Activated CD4-positive, alpha-beta T cell treated with anti-CD3 and anti-CD28 coated beads, Interleukin-2, amount 50 U/mL, for 1 hour (primary cell): ENCODE measurements at places on chromosomes 7 and 10.

DNA sequence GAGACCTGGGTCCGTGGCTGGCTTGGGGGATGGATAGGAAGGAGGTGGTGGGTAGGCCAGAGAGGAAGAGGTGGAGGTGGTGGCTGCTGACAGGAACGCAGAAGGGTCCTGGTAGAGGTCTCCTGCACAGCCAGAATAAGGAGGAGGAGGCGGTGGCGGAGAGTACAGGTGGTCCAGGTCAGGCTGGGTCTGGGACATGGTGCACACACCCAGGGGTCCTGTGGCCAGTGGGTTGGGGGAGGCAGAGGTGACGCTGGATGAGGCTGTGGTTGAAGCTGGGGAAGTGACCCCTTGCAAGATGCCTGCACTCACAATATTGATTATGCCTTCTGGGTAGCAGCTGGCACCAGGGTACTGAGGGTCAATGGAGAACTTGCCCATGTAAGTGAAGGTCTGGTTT is 2.2 kb downstream of the EGR2 start:
- DNase-seq = peak; percentile 20

DNA sequence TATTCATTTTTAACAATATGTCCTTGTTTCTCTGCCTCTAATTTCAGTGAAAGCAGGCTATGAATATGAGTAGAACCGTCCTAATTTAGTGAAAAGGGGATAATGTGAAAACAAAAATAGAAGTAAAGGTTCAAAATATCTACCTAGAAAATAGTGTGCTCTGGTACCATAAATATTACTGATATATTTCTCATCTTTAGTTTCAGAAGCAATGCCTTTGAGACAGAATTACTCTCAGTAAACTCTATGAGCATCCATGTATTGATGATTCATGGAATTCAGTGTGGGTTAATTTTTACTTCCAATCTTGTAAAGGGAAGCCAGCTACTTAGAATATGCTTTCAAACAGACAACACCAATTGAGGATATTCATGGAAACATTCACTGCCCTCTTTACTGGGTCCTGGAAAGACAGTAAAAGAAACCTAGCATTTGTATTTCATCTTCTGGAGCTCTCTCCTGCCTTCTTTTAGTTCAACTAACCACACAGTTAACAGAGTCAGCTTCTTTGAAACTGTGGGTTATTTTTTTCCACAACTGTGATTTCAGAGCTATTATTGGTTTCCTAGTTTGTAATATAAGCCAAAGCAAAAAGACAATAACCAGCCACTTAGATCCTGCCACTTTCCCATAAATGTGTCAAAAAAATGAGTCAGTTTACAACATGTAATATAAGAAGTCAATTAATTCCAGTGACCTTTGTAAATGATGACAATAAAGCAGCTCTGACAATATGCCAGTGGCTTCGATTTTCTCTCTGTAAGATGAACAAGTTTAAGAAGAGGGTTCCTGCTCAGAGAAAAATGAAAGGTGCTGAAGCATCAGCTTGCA is 1.7 kb downstream of the LRRN3 start:
- DNase-seq = no peak

DNA sequence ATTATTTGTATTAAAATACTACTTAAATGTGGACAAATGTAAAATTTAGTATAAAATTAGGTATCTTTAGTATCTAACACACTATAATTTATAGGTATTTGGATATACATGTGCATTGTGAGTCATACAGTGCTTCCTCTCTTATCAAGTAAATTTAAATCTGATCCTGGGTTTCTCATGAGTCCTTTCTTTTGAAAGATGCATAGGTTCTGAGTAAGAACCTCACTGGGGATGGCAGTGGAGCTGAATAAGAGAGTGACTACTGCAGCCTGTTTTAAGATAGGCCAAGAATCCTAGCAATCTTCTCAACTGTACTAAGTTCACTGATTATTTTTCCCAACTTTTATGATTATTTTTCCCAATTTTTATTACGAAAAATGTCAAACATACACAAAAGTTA is 16.2 kb downstream of the CEP55 start:
- no peak for DNase-seq

GRCh38 chr7:38189231-38189938 is 11.3 kb downstream of the STARD3NL start:
- DNase-seq = no peak

GRCh38 chr10:20132816-20133215 is 316.6 kb downstream of the PLXDC2 start:
- DNase-seq = no peak

GRCh38 chr7:158585721-158586498 is 1.7 kb downstream of the PTPRN2 start:
- DNase-seq = no peak

GRCh38 chr10:5297466-5297865 is 67.3 kb upstream of the UCN3 start:
- DNase-seq = no peak

DNA sequence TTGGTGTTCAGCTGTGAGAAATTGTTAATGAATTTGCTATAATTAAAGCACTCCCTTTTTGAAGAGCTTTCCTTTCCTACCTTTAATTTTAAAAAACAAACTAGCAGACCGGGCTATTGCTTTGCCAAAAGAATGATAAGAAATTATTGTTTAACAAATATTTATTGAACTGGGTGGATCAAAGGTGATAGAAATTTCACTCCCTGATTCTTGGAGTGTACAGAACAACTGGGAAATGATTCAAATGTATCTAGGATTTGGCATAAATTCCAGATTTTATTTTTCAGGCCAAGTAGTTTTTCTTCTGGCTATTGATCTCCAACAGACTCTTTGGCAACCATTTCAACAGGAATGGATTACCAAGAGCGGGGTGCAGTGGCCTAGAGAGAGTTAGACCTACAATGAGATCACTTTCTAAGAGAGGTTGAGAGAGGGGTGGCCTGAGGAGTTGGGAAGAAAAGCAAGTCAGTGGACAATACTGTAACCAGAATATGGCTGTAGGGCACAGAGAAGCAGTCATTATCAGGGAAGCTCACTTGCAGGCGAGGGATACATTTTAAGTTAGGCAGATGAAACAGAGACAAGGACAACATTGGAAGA is 71.9 kb downstream of the PLXDC2 start:
- no peak for DNase-seq

DNA sequence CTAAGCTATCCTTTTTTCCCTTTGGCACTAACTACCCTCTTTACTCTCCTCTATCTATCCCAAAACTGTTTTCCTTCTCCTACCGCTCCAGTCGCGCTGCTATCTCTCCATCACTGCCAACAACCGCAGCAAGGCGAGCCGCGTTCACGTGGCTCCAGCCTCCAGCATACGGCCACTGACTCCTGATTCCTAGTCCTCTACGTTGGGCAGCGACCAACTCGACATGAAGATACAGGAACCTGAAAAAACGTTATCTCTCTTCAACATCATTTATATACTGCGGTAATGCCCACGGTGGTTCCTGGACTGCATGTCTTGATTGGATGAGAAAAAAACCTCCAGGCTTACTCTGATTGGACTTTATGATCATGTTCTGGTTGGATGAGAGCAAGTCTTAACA is 129.5 kb downstream of the ZNF716 start:
- no peak for DNase-seq

- no peak for DNase-seq
These were observed 305.0 kb downstream of the PTEN start for GRCh38 chr10:88168171-88169036.

DNA sequence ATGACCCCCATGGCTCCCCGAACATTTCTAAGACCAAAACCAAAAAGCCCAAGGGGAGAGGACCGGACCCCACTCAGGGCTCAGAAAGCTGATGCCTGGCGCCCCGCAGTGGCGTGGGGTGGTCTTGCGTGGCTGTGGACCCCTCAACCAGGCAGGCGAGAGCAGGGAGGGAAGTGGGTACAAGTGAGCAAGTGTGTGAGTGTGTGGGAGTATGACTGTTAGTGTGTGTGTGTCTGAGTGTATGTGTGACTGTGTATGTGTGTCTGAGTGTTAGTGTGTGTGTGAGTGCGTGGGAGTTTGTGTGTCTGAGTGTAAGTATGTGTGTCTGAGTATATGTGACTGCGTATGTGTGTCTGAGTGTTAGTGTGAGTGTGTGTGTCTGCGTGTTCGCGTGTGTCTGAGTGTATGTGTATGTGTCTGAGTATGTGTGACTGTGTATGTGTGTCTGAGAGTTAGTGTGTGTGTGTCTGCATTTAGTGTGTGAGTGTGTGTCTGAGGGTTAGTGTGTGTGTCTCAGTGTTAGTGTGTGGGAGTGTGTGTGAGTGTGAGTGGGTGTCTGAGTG is 34.0 kb upstream of the INSIG1 start:
- DNase-seq = no peak

DNA sequence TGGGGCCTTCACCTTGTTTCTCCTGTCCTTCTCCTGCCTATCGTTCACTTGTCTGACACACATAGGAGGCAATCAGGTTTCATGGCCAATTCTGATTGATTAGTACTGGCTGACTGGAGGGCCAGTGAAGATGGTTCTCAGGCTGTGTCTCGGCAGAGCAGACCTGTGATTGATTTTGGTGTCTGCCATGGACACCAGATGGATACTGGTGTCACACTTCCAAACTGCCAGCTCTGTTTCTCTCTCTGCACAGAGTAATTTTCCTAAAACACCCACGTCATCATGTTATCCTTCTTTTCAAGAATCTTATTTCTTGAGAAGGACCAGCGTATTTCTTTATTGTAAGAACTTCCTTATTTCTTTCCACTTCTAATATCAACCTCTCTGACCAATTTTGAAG is 117.1 kb downstream of the ICA1 start:
- DNase-seq = no peak

DNA sequence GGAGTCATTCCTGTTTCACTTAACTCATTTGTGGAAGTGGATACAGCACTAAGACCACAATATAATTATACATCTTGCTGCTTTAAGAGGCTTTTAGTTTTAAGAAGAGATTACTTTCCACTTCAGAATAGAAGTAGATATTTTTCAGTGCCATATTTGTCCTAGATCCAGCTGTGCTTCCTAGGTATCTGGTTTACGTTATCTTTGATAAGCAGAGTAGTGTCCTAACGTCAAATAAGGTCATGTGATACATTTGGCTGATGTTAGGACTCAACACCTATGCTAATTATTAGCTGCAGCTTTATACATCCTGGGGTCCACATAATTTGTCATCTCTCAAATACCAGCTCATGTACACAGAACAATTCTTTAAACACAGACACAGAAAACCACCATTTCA is 196.2 kb upstream of the SMIM30 start:
- no peak for DNase-seq

DNA sequence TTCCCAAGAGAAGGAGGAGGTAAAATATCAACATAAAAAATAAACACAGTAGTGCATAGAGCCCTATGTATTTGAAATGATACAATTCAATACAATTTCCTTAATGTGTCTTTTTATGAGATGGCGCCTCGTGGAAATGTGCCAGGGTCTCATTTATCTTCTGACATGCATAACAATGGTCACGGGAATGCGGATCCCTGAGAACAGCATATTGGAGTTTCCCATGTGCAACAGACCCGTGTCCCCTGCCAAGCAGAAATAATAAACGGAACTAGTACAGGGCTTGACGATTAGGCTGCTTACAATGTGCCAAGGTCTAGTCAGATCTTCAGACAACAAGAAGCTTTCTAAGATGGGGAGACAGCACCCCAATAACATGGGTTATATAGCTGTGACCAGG is 217.9 kb downstream of the ARHGAP21 start:
- DNase-seq = no peak

DNA sequence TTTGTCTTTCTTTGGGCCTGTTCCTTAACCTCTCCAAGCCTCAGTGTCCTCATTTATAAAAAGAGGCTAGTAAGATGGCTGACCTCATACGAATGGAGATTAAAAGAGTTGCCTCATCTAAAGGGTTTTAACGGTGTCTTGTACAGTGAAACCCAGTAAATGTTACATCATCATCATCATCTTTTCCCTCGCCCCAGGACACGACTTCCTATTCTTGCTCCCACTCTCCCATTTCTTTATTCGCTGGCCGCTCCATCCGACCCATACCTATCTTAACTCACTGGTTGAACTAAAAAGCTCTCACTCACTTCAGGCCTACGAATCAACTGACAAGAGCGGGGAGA is 554 bp downstream of the FRA10AC1 start:
- no peak for DNase-seq

GRCh38 chr10:1074052-1074747 is 18.0 kb downstream of the WDR37 start:
- DNase-seq = no peak

DNA sequence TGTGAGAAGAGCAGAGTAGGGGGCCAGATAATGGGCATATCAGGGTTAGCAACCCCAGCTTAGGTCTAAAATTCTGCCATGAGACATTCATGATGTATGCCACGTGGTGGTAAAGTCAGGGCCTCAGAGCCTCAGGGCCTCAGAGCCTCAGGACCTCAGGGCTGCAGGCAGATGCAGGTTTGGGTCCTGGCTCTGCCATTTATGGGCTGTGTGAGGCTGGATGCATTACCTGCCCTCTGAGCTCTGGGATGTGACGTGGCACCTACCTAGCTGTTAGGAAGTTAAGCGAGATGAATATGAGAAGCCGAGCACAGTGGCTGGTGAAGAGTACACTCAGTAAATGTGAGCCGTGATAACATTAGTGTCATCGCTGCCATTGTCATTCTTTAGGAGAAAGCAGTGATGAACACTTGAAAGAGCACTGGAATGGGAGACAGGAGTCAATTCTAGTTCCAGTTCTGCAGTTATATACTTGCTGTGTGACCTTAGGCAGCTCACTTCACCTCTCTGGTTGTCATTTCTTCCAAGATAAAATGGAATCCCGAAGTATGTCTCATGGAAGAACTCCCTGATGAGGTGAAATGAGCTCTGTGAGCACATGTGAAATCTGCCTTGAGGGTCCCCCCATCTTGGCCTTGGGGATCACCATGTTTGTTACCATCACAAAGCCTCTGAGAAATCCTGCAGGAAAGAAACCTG is 127.2 kb downstream of the SH3PXD2A start:
- no peak for DNase-seq

DNA sequence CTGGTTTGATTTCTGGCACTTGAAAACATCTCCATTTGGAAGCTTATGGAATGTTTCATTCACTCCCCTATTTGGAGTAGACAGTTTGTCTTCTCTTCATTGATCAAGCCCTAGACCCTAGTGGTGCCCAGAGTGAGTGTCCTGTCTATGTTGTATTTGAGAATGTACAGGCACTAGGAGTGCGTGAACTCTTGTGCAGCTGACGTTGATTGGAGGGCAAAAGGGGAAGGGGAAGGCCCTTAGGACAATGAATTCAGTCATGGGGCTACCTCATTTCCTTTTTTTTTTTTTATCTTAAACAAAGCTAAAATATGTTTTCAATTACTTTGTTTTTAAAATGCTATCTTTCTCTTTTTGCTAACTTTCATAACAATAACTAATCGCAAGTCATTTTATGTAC is 66.5 kb downstream of the ADD3 start:
- DNase-seq = no peak

- DNase-seq = no peak
These were observed 1017.5 kb downstream of the SORCS1 start for GRCh38 chr10:106147021-106147420.

- no peak for DNase-seq
These were observed 19.5 kb upstream of the KCTD7 start for GRCh38 chr7:66609176-66609575.

- DNase-seq = no peak
These were observed at the start of gene GPER1 for GRCh38 chr7:1087952-1088920. Gene GPER1, plus strand, starts transcription at chr7:1088113. Its CDS starts 3,616 bp downstream, at chr7:1091729.

- no peak for DNase-seq
These were observed 65.7 kb upstream of the PARD3 start for GRCh38 chr10:34880817-34881216.

GRCh38 chr7:71521506-71521905 is 389.6 kb downstream of the GALNT17 start:
- DNase-seq = no peak
